HFFc6 (cell line): ENCODE measurements at places on chromosomes 1 and 21. TPM values are rescaled to one million over a fixed set of nuclear protein-coding genes. Genes with fewer than 3 reads are reported as not detected.
A peak's percentile ranks its signal among the peaks of the same experiment; 100 is the strongest.

DNA sequence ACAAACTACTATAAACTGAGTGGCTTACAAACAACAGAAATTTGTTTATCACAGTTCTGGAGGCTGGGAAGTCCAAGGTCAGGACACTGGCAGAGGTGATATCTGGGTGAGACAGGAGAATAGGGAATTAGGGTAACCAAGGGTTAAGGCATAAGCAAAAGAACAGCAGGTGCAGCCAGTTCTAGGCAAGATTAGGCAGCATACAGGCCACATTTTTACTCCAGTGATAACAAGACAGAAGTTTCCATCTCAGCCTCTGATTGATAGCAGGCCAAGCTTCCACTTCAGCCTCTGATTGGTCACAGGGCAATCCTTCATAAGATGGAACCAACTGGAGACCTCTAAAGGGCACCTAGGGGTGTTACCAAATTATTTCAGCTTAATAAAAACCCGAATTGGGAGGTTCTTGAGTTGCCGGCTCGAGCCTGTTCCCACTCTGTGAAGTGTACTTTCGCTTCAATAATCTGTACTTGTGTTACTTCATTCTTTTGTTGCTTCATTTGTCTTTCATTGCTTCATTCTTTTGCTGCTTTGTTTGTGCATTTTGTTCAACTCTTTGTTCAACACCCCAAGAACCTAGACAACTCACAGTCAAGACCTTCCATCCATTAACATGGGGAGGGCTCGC is 185.6 kb downstream of the TOMM20 start:
- no peak for DNase-seq
- H3K36me3 ChIP-seq = no peaks in the 10 kb centered on the region
- H3K4me1 ChIP-seq = no peaks in the 10 kb centered on the region
- 0 out of 2 replicates have a peak, but pooled peaks cover 2% of the 10 kb centered on the region for H3K27me3 ChIP-seq

DNA sequence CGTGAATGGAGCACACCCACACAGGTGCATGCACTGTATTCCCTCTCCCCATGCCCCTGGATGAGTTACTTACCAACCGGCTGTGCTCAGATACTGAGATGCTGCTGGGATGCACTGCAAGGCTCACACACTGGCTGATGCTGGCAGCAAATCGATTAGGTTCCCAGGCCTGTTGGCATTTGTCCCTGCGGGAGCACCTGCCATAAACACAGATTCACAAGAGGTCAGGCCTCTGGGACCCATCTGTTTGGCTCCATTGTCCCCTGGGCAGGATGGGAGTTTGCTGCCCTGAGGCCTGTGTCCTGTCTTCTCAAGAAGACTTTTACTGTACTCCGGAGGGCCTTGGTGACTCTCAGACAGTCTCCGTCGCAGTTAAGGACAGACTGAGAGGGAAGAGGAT is 145.4 kb downstream of the PLXNA2 start:
- H3K27ac ChIP-seq = peak overlapping the region; percentile 29; the same call in 1 of the 2 replicates
- no peak for DNase-seq
- H3K4me3 ChIP-seq = no peak overlapping the region
- peaks cover 31% of the 10 kb centered on the region; the same call in 1 of the 2 replicates for H3K36me3 ChIP-seq
- peaks cover 22% of the 10 kb centered on the region for H3K4me1 ChIP-seq
- no peaks in the 10 kb centered on the region; the same call in none of the 2 replicates for H3K27me3 ChIP-seq

GRCh38 chr1:84855168-84855567 is 37.8 kb downstream of the LPAR3 start:
- H3K27me3 ChIP-seq = no peaks in the 10 kb centered on the region; the same call in 1 of the 2 replicates
- no peak for DNase-seq
- peak overlapping the region; percentile 92 for H3K27ac ChIP-seq
- H3K4me1 ChIP-seq = peaks cover 53% of the 10 kb centered on the region

DNA sequence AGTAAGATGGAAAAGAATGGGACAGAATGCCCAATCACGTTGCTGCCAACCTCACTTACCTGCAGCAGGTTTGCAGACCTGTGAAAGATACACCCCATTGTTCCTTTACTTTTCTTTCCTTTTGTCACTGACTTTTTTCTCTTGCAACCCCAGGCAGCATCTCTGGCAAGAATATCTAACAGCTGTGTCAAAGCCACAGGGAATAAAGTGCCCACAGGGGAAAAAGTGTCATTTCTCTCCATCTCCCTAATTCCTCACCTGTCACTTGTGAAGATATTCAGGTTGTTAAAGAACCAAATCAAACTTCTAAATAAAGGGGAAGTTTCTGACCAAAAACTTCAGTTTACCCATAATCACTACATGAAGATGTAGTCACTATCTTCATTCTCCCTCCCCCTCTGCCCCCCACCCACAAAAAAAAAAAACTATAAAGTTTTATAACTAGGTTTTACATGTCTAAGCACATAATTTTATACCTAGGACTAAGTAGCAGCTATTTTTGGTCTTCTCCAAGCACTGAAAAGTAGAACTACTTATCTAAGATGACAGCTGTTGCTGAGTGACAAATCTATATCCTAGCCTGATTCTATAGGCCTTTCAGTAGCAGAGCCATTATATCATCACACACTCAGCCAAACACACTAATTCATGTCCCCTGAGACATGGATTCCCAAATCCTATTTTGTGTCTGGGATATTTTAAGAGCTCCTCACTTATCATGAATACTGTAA is 54.9 kb downstream of the TBX15 start:
- no peaks in the 10 kb centered on the region for H3K27me3 ChIP-seq
- H3K4me3 ChIP-seq = no peak overlapping the region
- DNase-seq = no peak

DNA sequence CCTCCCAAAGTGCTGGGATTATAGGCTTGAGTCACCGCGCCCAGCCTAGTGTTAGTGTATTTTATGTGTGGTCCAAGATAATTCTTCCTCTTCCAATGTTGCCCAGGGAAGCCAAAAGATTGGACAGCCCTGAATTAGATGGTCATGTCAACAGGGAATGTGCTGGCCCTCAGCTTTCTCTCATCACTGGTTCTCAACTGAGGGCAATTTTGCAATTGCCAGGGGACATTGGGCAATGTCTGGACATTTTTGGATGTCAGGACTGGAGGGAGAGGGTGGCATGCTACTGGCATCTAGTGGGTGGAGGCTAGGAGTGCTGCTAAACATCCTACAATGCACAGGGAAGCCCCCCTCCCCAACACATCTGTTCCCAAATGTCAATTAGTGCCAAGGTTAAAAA is 95.0 kb downstream of the LAMC2 start:
- peak overlapping the region; percentile 70 for H3K4me3 ChIP-seq
- H3K4me1 ChIP-seq = peaks cover 85% of the 10 kb centered on the region
- H3K36me3 ChIP-seq = no peaks in the 10 kb centered on the region
- H3K27me3 ChIP-seq = peaks cover 4% of the 10 kb centered on the region

DNA sequence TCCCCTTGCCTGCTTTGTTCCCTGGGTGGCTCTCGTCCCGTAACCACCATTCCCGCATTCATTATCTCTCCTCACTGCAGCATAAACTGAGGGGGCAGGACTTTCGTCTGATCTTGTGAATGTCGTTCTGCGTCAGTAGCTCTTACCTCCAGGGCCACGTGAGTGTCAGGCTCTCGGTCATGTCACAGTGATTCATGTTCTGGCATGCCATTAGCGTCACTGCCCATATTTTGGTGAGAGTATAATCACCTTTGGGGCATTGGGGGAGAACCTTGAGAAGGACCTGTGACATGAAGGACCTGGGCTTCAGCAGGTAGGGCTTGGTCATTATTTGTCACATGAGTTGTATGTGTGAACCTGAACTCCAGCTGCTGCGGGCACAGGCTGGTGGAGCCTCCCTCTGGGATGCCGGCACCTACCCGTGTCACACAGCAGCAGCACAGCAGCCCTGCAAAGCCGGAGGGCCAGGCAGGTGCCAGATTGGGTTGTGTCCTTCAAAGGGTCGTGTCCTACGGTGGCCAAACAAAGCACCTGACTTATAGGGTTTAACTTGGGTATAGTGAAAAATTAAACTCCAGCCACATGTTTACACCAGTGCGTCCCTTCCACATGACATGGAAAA is 68.5 kb downstream of the BACE2 start:
- H3K4me1 ChIP-seq = no peaks in the 10 kb centered on the region
- H3K27me3 ChIP-seq = peaks cover 4% of the 10 kb centered on the region
- H3K4me3 ChIP-seq = no peak overlapping the region

DNA sequence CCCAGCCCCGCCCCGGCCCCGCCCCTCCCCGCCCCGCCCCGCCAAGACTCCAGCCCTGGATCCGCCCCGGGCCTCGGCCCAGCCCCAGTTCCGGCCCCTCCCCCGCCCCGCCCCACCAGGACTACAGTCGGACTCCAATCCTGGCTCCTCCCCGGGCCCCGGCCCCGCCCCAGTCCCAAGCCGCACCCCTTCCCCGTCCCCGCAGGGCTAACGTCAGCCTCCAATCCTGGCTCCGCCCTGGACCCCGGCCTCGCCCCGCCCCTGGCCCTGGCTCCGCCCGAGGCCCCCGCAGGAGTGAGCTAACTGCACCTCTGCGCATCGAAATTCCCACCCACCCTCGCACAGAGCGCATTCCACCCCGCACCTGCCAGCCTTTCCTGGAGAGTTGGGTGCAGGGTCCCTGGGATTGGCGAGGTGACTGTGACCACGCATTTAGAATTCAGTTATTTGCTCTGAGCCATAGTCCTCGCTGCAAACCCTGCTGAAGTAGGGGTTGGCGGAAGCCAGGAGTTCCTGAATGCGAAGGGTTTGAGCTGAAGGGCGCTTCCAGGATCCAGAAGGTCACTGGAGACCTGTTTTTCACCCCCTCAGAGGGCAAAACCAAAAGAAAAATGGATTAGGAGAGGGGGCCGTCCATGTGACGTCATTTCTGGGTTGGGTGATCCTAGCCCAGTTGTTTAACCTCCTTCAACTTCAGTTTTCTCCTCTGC is 588 bp upstream of the IGSF8 start:
- H3K4me1 ChIP-seq = peaks cover 44% of the 10 kb centered on the region
- H3K27me3 ChIP-seq = peaks cover 5% of the 10 kb centered on the region
- H3K4me3 ChIP-seq = peak overlapping the region; percentile 84
- 0 out of 2 replicates have a peak overlapping the region, but pooled peaks have one; percentile 6 for H3K27ac ChIP-seq
- DNase-seq = peak; percentile 84

GRCh38 chr1:200971955-200972711 is 51.4 kb downstream of the KIF21B start:
- peaks cover 34% of the 10 kb centered on the region for H3K27me3 ChIP-seq
- no peak overlapping the region for H3K27ac ChIP-seq
- peak; percentile 28 for DNase-seq
- H3K4me1 ChIP-seq = no peaks in the 10 kb centered on the region

DNA sequence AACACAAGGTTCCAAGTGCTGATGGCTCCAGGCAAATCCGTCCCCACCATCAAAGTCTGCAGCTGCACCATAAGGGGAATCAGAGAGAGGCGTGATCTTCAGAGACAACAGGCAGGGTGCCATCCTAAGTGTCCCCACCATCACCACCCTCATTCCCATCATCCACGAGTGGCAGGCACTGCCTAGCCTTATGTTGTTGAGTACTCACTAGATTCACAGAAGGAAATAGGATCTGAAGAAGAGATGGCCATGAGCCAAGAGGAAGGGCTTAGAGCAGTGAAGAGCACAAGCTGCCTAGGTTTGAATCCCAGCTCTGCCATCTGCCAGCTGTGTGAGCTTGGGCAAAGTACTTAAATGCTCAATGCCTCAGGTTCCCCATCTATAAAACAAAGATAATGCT is 207.3 kb upstream of the CSF3R start:
- H3K4me1 ChIP-seq = no peaks in the 10 kb centered on the region
- H3K36me3 ChIP-seq = no peaks in the 10 kb centered on the region
- H3K27me3 ChIP-seq = peaks cover 9% of the 10 kb centered on the region
- H3K4me3 ChIP-seq = no peak overlapping the region
- no peak for DNase-seq

- H3K36me3 ChIP-seq = peaks cover 5% of the 10 kb centered on the region; the same call in 1 of the 2 replicates
- H3K27me3 ChIP-seq = peaks cover 5% of the 10 kb centered on the region
- no peak for DNase-seq
- H3K27ac ChIP-seq = no peak overlapping the region
- H3K4me1 ChIP-seq = no peaks in the 10 kb centered on the region
Observed at GRCh38 chr1:3014050-3014440, 7.2 kb upstream of the ACTRT2 start.

DNA sequence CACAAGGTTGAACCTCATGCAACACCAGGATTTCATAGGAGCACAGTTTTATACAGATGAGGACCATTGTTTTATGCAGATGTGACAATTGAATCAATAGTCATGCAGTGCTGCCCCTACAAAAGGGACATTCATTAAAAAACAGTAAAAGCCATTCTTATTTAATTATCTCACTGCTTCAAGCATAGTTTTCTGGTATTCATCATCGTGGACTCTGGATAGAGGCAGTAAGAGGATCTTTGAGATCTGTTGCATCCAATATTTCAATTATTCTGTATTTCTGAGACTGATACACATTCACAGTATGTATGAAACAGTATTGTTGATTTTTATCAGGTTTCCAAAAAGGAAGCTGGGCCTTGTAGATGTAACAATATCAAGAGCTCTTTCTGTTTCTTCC is 237.6 kb downstream of the RYR2 start:
- no peak overlapping the region for H3K27ac ChIP-seq
- no peaks in the 10 kb centered on the region for H3K4me1 ChIP-seq
- DNase-seq = no peak
- H3K27me3 ChIP-seq = peaks cover 1% of the 10 kb centered on the region; the same call in 1 of the 2 replicates
- H3K36me3 ChIP-seq = no peaks in the 10 kb centered on the region

DNA sequence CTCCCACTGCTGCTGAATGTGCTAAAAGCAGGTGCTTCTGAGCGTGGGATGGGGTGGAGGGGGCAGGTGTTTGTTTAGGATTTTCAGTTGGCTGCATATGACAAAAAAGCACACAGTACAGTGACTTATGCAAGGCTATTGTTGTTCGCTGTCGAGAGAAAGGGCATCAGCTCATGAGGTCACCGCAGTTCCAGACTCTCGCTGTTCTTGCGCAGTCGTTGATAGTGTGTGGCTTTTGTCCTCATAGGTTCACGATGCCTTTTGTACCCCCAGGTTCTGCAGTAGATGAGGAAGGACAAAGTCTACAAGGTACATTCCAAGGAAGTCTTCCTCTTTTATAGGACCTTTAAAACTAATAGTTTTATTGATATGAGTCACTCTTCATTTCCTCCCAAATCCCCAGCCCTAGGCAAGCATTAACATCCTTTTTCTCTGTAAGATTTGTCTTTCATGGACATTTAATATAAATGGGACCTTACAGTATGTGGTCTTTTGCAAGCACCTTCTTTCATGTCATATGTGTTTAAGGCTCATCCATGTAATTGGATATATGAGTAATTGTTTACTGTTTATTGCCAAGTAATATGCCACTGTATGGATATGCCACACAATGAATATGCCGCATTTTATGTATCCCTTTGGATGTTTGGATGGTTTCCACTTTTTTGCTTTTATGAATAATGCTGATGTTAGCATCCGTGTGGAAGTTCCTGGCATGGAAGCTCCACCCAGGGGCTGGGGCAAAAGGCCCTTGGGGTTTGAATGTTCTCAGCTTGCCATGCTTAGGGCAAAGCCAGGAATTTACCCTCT is 14.5 kb upstream of the NLRP3 start:
- H3K36me3 ChIP-seq = no peaks in the 10 kb centered on the region
- peaks cover 40% of the 10 kb centered on the region for H3K4me1 ChIP-seq
- DNase-seq = no peak
- peaks cover 9% of the 10 kb centered on the region for H3K27me3 ChIP-seq
- peak overlapping the region; percentile 41; the same call in 1 of the 2 replicates for H3K27ac ChIP-seq

- no peak overlapping the region for H3K27ac ChIP-seq
- no peak overlapping the region; the same call in 1 of the 2 replicates for H3K4me3 ChIP-seq
- H3K27me3 ChIP-seq = peaks cover 33% of the 10 kb centered on the region
- no peak for DNase-seq
- H3K4me1 ChIP-seq = peaks cover 10% of the 10 kb centered on the region
Observed at GRCh38 chr1:40782371-40782956, 1.1 kb upstream of the KCNQ4 start.

The S100A5 gene
- total RNA-seq = 0.68 and 0.94 TPM in 2 replicates

The PGD gene
- total RNA-seq = 132 and 235 TPM in 2 replicates

The SLC6A9 gene
- total RNA-seq = 8.5 and 10.4 TPM in 2 replicates

The KISS1 gene
- 3.2 to 3.7 TPM (median 3.4 TPM) in 3 replicates for total RNA-seq

The TSPEAR gene
- not detected in 3 replicates for total RNA-seq

The NTNG1 gene
- 1.3 and 7.6 TPM in 2 replicates for total RNA-seq

The HSD3B1 gene
- total RNA-seq = not detected in 3 replicates

The CDKN2C gene
- 13.1 to 27.9 TPM (median 20.3 TPM) in 3 replicates for total RNA-seq
